ENCODE measurements at places on chromosomes 4 and X.

DNA sequence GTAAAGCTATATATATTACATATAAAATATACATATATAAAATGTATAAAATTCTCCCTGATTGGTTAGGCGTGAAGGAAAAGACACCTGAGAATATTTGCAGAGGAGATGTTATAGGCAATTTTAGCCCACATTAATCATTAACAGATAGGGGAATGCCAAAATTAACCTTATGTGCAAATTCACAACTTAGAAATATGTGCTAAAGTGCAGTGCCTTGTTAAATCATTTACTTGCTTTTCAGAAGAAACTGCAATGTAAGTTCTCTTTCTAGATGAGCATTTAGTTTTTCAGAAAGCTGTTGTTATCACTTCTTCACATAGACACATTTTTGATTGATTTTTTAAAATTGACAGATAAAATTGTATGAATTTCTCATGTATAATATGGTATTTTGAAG lies 5.6 kb downstream of the TASL start:
- DNase-seq: no peak

GRCh38 chr4:54063737-54064316 lies 578 bp downstream of the CHIC2 start:
- no peak for DNase-seq

DNA sequence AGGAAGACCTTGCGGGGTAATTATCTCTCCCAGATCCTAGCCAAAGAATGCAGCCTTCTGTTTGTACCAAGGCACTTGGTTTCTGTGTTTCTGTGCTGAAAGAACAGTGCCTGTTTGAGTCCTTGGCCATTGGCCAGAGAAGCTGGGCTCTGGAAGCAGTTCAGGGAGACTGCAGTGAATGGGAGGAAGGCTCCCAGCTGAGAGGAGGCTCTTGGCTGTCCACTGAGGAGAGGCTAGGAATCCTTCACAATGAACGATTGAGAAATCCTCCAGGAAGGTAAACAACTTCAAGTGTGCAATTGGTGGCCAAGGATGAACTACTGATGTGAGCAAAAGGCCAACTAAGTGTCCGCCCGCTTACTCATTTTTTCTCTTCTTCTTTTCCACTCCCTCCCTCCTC lies 61.3 kb downstream of the HS3ST1 start:
- DNase-seq: no peak

- DNase-seq: no peak
These were observed 2.5 kb upstream of the RS1 start for GRCh38 chrX:18674417-18674787.

GRCh38 chrX:111264385-111264784 lies 5.9 kb downstream of the CAPN6 start:
- DNase-seq: no peak

DNA sequence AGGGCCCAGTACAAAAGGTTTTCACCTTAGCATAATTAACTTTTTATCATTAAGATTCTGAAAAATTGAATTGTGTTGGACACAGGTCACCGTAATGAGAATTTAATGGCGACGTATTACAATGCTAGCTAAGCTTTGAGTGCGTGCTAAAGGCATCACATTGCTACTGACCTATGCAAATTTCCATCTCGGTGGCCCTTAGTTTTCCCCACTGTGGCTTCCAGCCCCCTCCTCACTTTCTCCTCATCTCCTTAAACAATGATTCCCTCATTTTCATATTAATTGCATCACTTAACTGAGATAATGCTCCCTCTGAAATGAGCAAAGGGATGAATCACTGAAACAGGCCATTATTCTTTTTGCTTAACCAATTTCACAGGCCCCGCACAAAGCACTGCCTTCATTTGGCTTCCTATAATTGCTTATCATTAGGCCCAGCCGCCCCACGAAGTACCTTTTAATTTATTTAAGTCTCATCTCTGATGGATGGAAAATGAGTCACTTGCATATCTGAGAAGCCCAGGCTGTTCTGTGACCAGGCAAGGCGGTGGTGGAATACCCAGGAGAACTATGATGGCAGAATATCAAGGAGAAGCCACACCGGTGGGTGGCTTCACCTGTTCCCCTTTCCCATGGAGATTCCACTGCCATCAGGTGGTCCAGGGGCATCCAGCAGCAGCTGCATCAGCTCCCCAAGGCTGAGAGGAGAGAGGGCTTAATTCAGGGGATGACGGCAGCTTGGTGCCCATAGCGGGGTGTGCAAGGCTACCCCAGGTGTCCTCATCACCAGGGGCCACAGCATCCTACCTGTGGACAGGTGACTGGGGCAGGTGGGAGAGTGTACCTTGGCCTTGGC lies 223.8 kb upstream of the BOD1L1 start:
- no peak for DNase-seq

- DNase-seq: no peak
These were observed 32.1 kb upstream of the SLC16A2 start for GRCh38 chrX:74389016-74389722.

- peak; percentile 10 for DNase-seq
These were observed 810 bp downstream of the SPRY1 start for GRCh38 chr4:123397144-123398065.

DNA sequence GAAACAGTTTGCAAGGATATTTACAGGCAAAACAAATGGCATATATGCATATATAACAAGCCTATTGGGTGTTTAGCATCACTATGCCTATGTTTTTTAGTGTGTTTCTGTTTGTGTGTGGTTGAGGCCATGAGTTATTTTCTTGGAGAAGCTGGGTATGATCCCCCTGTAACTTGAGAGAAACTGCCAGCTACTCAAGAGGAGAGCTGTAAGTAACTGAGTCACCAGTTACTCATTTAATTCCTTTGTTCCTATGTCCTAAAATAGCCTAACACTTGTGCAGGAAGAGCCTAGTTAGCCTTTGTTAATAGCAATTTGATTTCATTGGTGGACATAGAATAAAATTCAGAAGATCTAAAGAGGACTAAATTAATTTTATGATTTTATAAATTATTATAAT lies 79.1 kb downstream of the PWWP3B start:
- DNase-seq: no peak

DNA sequence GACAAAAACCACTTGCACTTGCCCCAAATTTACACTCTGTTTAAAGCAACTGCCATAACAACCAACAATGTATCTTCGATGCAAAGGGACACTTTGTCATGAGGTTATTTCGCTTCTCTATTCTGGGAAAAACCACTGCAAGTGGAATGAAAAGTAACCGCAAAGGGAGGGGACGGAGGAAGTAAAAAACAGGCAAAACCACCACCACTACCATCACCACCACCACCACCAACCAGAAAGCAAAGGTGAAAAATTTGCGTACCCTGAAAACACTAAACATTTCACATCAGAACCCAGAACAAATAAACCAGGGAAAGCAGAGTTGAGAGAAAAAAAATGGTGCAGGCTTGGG lies 1.2 kb upstream of the N4BP2 start:
- DNase-seq: peak; percentile 36

- DNase-seq: no peak
These were observed 471.7 kb downstream of the GASK1B start for GRCh38 chr4:157700898-157701694.

DNA sequence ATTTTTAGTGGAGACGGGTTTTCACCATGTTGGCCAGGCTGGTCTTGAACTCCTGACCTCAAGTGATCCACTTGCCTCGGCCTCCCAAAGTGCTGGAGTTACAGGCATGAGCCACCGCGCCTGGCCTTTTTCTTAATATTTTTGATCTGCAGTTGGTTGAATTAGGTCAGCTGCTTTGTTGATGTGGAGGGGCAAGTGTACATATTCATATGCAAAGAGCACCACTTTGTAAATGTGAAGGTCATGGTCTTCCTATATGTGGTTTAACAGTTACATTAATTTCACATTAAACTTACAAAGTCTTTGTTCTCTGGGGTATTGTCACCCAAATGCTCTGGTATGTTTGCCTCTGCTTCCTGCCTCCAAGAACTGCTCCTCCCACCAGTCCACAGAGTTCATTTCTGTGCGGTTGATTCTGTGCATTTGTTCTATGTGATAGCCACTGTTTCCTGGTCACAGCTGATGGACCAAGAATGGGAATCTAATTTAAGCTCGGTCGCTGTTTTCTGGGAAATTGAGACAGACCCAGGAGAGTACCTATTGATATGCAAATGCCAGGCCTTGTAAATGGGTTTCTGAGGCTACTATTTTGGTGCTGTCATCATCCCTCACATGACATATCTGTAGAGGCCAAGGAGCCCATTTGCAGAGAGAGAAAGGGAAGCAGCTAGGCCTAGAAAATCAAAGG lies 26.9 kb upstream of the HPSE start:
- DNase-seq: no peak

- no peak for DNase-seq
These were observed 14.6 kb upstream of the PRSS12 start for GRCh38 chr4:118367361-118367760.

GRCh38 chr4:912548-913279 lies 19.4 kb downstream of the GAK start:
- DNase-seq: no peak

DNA sequence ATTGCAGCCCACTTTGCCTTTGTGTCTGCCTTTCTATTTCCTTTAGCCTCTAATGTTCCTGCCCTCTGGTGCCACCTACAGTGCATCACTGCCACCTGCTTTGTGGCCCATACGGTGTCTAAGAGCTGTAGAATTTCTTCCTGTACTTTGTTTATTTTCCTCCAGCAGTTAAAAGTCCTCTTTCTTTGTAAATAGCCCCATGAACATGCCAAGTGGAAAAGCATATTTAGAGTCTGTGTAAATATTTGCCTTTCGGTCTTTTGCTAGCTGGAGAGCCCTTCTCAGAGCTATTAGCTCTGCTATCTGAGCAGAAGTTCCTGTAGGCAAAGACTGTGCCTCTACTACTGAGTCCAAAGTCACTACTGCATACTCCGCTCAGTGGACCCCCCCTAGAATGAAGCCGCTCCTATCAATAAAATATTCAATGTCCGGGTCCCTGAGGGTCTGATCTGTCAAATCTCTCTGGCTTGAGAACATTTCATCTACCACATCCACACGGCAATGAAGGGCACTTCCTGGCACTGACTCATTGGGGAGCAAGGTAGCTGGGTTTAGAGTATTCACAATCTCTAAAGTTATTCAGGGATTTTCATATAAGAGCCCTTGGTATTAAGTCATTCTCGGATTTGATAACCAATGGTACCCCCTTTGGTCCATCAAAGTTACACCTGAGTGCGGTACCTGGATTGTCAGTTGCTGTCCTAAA lies 36.3 kb downstream of the SULT1E1 start:
- DNase-seq: no peak

DNA sequence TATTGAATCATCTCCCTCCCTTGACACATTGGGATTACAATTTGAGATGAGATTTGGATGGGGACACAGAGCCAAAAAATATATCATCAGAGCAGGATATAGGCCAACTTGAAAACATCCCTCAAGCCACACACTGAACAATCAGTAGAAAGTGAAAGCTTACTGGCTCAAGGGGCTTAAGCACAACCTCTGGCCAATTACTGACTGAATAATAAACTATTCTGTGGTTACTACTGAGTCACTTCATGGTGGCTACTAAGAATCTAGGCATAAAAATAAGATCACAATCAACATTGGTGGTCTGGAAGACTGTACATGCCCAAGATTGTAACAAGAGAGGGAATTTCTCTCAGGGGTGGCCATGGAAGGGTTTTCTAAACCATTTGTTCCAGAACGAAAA lies 27.4 kb upstream of the GPR174 start:
- DNase-seq: no peak

DNA sequence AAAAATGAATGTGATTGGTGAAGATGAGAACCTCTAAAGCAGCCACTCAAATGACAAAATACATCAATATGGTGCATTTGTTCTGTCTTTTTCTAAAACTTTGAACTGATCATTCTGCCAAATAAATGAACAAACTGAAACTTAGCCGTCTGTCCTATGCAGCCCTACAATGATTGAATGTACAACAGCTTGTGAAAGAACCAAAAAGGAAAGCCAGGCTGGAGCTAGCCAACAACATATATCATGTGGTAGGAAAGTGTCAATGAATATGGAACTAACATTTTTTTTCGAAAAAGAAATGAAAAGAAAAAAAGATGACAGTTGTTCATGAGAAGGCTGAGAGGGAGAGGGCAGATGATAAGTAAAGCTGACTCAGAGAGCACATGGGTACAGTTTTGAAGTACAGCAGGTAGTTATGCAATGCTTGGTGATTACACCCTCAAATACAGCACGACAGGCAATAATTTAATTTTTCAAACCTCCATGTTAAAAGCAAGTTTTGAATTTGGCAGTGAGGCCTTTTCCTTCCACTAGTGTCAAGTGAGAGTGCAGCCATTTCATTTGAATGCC lies 21.2 kb upstream of the SLC7A11 start:
- no peak for DNase-seq

DNA sequence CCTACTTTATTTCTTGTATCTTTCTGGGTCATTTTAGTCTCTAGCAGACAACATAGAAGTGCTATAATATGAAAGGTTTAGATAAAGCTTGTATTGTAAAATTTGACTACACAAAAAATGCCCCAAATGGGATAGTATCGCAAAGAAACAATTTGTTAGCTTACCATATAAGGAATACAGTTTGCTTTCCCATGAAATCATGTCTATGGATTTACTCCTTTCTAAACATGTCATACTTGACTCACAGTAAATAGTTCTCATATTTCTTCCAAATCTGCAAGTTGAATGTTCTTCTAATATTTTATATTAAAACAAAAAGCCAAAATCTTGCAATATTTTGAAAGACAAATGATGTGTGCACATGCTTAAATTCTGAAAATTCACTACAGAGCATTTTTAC lies 103.9 kb downstream of the PPA2 start:
- DNase-seq: no peak

DNA sequence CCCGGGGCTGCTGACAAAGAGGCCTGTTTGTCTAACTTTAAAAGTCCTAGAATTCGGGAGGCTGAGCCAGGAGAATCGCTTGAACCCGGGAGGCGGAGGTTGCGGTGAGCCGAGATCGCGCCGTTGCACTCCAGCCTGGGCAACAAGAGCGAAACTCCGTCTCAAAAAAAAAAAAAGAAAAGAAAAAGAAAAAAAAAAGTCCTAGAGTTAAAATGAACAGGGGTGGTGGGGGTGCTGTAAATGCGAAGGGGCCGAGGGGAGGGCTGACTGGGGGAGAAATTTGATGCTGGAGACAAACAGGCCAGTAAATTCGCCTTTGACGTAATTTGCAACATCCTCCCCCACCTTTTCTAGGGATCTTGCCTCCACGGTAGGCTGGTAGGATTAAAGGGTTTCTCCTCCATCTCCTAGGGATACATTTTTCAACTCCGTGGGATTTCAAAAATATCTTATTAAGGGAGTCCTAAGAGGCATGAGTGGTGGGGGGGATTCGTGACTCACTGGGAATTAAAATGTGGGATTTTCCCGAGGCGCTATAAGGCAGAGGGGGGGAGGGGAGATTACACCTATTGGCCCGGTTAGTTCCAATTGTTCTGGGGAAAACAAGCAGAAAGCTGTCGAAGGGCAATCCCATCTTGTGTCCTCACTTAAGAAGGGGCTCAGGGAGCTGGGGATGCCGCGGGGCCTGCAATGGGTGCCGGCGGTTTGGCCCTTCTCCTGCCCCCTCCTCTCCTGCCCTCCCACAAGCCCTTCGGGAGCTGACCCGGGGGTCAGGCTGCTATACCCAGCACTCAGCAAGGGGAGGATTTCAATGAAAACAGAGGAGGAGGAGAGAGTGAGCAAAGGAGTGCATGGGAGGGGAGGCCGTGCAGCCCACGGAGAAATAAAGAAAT lies 3.0 kb upstream of the BCOR start:
- DNase-seq: no peak

- peak; percentile 18 for DNase-seq
These were observed 2.0 kb upstream of the FATE1 start for GRCh38 chrX:151713849-151714248.

GRCh38 chrX:150051096-150051495 lies 112.8 kb upstream of the EOLA2 start:
- DNase-seq: no peak

All from stimulated activated CD4-positive, alpha-beta T cell treated with anti-CD3 and anti-CD28 coated beads, TNF-alpha, amount 100 ng/mL, for 48 hours (primary cell).